Hematopoietic multipotent progenitor cell treated with erythropoietin and hydrocortisone succinate and interleukin-3 and kit ligand, for 6 days (in vitro differentiated cells): ENCODE measurements at places on chromosomes 3 and 15.
A peak's percentile ranks its signal among the peaks of the same experiment; 100 is the strongest.

GRCh38 chr3:134145183-134145582 lies 105.5 kb downstream of the RYK start:
- no peak for DNase-seq

- no peak for DNase-seq
Observed at GRCh38 chr3:150748684-150749047, 14.3 kb downstream of the SIAH2 start.

DNA sequence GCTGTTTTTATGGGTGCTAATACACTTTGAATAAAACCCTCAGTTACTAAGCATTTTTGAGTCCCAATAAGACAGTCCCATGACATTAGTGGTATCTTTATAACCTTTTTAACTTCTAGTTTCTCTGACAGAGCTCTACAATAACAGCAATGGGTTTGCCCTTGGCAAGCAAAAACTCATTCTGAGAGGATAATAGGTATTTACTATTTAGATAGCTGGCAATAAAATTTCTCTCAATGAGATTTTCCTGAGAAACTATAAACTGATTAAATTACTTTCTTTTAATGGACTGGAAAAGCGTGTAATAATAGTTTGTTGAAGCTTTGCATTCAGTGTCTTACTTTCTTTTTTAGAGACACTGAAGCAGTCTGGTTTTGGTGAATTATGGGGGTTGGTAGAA lies 168.0 kb upstream of the MLF1 start:
- DNase-seq, result no peak

GRCh38 chr3:25782938-25783660 lies at the start of gene NGLY1:
Gene NGLY1 (minus strand): TSS chr3:25783443. CDS start chr3:25783390, 53 bp downstream.
- peak; percentile 90 for DNase-seq

GRCh38 chr15:93118904-93119303 lies 29.9 kb upstream of the RGMA start:
- no peak for DNase-seq
